CD4-positive, alpha-beta memory T cell (primary cell): ENCODE measurements at places on chromosomes 3 and 15.

DNA sequence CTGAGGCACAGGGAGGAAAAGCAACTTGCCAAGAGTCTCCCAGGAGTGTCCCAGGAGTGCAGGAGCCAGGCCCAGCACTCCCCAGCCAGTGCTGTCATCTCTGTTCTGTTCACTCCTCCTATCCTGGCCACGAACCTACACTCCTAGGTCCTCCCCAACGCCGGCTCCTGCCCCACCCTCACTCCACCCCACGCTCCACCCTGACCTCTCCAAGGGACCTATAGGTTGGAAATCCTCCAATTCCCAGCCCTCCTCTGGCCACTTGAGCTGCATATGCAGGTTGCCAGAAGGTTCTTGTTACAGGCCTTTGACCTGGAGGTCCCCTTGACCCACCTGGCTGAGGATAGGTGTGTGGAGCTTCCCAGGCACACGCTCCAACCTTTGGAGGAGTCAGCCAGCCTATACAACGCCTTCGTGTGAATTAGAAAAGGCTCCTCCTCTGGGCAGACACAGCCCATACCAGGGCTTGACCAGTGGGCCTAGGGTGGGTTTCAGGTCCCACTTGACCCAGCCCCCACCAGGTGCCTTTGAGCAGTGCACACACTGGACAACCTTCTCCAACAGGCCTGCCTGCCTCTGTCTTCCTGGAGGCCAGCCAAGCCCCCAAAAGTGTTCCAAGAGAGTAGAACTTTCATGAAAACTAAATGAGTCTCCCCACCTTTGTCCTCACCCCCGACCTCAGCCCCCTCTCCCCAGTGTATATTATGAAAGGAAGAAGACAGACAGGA lies 167.2 kb upstream of the TLE3 start:
- DNase-seq: no peak

- DNase-seq: no peak
Measured at GRCh38 chr3:37519661-37520060, 342.0 kb upstream of the CTDSPL start.

DNA sequence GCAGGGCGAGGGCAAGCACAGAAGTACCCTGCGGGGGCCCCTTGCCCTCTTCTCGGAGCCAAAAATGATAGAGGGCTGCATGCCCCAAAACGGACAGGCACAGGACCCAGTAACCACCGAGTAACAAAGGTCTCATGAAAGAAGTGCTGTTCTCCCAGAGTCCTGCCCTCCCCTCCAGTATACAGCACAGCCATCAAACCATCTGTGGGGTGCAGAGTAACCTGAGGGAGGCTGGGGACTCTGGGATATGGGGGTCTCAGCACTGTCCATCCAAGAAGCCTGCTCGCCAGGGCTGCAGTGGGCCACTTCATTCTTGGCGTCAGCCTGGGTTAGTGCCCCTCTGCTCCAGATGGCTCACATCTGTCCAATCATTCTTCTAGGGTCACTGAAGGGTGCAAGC lies 6.1 kb downstream of the ULK3 start:
- DNase-seq: no peak

DNA sequence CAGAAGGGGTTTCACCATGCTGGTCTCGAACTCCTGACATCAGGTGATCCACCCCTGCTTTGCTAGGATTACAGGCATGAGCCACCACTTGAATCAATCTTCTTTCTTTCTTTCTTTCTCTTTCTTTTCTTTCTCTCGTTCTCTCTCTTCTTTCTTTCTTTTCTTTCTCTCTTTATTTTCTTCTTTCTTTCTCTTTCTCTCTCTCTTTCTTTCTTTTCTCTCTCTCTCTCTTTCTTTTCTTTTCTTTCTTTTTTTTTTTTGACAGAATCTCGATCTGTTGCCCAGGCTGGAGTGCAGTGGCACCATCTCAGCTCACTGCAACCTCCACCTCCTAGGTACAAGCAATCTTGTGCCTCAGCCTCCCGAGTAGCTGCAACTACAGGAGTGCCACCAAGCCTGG lies 37.9 kb upstream of the PIK3CB start:
- DNase-seq: no peak

DNA sequence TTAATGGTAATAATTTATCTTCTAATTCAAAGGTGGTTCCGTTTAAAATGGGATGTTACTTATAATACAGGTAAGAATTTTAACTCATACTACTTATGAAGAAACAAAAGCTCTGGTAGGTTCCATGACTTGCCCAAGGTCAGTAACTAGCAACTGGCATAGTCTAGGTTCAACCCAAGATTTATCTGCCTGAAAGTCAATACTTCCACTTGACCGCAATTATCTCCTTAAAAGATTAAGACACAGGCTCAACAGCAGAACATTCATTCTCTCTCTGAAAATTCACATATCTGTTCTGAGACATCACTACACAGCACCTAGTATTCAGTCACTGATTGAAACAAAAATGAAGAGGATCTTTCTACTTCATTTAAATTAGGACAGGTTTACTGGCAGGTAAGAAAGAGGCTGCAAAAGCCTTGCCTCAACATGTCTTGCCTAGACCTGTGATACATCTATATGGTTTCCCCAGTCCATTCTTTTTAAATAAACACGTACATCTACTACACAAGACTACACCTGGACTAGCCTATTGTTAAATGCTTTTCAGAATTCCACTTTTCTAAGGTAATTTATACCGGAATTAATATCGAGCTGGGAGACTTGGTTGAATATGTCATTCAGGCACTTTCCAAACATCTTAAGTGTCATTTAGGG lies 1.2 kb downstream of the CSNK1G1 start:
- no peak for DNase-seq

DNA sequence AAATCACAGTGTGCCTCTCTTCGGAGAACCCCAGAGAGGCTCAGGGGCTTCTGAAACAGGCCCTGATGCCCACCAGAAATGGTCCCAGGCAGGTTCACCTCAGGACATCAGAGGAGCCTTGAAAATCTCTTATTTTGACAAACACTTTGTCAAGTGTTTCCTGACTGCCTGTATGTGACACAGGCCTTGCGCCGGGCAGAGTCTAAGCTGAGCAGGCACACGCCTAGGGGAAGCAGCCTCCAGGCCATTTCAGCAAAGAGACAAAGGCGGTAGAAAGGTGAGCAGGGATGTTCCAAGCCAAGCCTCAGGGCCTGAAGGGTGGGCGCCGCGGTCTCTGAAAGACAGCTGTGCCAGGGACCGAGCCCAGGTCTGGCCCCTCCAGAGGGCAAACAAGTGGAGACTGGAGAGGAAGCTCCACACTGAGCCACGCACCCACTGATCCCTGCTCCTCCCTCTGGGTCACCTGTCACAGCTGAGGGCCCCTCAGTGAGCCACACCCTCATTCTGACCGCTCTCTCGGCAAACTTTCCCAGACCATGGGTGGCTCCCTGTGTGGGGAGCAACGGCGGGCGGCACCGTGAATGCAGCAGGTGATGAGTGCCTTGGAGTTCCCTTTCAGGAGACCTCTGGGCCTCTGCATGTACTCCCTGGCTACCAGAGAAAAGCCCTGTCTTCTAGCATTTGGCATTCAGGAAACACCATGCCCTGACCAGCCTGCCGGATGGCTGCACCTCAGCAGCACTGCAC lies 136.1 kb downstream of the ADAMTS17 start:
- DNase-seq: no peak

GRCh38 chr15:64697911-64698369 lies 77.4 kb downstream of the RBPMS2 start:
- DNase-seq: no peak

GRCh38 chr3:95438274-95438673 lies 1375.4 kb downstream of the NSUN3 start:
- DNase-seq: no peak

DNA sequence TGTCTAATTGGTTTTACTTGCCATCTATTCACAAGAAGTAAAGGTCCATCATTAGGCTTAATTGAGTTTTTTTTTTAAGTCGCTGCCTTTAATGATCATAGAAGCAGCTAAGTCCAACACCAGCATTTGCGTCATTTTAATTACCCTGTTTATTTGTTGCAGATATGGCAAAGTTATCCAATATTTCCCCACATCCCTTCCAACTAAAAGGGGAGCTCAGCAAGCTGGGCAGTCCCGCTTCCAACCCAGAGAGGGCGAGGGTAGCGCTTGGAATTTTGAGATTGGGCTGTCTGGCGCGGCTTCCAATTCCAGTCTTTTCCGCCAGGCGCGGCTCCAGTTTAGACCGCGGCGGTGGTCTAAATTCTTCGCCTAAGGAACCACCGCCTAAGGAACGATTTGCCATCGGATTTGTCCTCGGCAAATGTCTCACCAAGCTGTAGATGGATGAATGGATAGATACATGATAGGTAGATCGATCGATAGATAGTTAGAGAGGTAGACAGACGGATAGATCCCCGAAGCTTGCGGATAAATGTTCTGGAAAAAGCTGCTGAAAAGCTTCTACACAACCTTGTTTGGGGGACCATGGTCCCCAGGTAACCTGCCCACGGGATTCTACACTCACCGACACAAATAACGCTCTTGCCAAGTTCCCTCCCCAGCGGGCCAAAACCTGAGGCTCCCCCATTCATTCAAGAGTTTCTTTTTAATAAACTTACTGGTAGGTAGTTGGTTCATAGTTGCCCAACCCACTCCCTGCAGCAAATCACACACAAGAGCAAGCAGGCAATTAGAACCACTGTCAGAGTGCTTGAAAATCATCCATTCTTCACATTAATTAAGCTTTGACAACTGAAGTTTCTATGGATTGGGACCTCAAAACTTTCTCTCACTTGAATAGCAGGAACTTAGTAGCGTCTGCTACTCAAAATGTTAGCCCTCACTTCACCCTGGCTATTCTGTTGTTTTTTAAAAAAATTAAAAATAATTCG lies 49.1 kb downstream of the ZIC4 start:
- no peak for DNase-seq

- no peak for DNase-seq
Measured at GRCh38 chr3:188332085-188332484, 178.1 kb downstream of the LPP start.
